Stimulated activated CD8-positive, alpha-beta memory T cell treated with anti-CD3 and anti-CD28 coated beads, Interleukin-4, amount 100 ng/mL, for 4 hours (primary cell): ENCODE measurements at places on chromosomes 2 and 18.

GRCh38 chr18:43789234-43790000 lies 512.1 kb upstream of the SYT4 start:
- DNase-seq: no peak

- DNase-seq: no peak
Measured at GRCh38 chr2:18373664-18374063, 186.8 kb downstream of the RDH14 start.

DNA sequence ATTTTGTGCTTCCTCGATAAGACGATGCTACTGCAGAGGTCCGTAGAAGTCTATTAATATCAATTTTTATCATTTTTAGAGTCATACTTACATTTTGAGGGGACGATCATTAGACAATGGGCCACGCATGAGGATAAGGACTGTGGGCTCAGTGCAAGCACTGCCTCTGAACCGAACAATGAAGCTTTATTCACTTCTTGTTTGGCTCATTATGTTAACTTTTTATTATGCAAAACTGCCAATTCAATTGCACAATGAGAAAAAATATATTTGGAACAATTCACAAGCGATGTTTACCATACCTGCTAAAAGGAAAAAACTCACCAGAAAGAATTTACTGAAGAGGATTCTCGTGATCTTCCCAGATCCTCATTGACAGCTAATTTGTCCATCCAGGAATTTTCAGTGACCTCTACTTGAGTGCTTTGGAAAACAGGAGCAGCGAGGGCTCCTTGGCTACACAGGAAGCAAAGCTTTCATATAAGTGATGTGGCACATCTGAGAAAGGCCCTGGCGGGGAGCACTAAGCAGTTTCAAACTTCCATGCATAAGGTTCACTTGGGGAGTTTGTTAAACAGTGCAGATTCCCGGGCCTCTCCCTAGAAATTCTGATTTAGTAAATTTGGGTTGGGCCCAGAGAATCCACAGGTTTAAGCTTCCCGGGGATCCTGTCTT lies 13.3 kb upstream of the CAPN13 start:
- DNase-seq: no peak

DNA sequence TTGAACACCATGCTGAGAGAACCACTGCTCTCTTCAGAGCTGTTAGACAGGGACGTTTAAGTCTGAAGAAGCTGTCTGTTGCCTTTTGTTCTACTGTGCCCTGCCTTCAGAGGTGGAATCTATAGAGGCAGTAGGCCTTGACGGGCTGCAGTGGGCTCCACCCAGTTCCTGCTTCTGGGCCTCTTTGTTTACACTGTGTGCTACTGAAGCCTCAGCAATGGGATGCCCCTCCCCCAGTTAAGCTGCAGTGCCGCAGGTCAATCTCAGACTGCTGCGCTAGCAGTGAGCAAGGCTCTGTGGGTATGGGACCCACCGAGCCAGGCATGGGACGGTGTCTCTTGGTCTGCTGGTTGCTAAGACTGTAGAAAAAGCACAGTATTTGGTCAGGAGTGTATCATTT lies 162.3 kb upstream of the NXPH2 start:
- no peak for DNase-seq

DNA sequence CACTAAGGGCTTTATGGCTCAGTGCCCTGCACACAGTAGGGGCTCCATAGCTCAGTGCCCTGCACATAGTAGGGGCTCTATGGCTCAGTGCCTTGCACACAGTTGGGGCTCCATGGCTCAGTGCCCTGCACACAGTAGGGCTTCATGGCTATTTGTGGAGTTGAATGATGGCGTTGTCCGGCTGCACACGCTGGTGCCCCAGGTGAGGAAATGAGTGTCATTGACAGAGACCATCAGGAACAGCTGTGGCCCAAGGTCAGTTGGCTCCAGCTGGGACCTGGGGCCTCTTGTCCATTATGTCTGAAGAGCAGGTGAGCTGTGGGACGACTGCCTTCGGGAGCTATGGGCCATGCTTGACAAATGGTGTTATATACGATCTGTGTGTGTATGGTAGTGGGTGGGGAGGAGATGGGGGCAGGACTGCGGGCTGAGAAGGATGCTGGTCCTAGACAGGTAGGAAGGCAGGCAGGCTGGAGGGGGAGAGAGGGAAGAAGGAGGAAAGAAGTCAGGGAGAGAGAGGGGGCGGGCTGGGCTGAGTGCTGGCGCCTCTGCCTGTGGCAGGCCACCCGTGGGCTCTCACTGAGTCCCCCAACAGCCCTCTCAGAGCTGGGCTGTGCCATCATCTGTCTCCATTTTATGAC lies 130.6 kb downstream of the CLIP4 start:
- no peak for DNase-seq

- DNase-seq: no peak
Measured at GRCh38 chr2:37720533-37721200, 49.2 kb upstream of the CDC42EP3 start.

- DNase-seq: no peak
Measured at GRCh38 chr2:123853161-123853560, 171.9 kb upstream of the CNTNAP5 start.

GRCh38 chr18:56696966-56697365 lies 45.8 kb downstream of the WDR7 start:
- no peak for DNase-seq

DNA sequence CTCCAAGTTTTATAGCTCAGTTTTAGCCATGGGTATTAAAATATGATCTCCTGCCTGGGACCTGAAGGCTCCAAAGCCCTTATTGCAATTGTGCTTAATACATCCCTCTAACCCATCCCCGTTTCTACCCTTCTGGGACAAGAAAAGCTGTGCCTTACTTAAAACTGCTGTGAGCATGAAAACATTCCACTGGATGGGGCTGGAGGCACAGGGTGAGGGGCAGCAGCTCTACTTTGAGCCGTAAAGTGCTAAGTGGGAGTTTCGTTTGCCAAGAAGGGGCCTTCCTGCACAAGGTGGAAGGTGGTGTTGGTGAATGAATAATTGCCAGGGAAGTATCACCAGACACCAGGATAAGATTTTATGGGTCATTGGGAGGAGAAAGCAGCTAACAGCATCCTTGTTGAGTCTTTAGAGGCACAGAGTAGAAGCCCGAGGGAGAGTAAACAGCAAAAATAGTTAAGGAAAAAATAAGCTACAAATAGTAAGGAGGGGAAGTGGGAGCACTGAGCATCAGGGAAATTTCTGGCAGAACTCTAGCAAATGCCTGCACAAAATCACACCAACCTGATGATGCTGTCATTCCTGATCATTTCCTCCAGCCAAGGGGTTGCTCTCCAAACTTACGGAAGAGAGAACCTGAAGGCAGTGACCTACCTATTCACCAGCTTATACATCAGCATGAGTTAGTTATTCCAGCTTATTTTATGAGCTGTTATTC lies 218.4 kb downstream of the MREG start:
- DNase-seq: no peak

DNA sequence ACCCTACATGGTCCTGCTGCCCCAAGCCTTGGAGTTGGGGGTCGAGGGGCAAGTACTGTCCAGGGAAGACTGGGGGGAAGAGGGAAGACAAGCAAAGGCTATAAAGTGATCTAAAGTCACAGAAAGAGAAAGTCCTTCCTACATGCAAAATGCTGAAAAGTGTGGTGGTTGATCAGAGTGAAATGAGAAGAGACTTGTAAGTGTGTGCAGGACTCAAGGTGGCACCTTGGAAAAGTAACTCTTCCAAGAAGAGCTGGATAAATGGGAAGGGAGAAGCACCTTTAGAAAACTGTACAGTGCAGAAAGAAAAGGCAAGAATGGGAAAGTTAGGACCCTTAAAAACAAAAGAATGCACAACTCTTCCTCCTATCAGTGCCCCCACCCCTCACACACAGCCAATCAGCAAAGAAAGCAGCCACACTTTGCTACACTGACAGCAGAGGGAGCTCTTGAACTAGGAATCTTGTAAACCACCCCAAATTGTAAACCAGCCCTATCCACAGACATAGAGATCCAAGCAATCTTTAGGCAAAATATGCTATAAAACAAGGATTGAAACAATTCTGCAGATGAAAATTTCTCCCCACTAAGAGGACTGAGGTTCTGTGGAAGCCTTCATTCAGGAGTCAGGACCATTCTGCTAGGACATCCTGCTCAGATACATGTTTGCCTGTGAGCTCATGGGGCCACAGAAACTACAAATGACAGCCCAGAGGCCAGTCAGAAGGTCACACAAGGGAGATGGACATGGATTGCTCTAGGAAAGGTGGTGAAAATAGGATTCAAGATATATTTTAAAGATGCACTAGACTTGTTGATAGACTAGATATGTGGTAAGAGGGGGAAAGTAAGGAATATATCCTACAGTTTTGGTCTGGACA lies 146.4 kb downstream of the FTCDNL1 start:
- no peak for DNase-seq

DNA sequence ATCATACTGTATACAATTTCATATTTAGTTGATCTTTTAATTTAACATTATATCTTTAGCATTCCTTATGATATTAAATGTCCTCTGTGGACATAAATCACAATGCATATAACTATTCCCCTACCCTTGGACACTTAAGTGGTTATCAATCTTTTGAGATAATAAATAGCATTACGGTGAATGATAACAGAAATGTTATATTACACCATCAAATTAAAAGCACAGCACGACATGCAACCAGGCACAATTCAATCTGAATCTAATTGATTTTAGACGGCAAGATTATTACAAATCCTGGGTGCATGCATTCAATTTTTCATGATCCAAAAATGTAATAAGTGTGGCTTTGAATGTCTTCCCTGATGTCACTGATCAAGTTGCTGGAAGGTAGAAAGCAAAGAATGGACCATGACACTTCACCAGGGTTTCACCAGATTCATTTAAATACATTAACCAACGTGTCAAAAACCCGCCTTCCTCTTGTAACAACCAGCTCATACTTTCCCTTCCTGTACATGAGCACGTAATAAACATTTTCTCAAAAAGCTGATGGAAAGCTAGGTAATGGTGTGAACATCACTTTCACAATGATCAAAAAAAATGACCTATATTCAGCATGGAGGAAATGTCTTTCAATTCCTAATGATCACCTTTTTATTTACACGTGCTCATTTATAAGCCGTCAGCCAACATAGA lies 513.7 kb upstream of the ID2 start:
- DNase-seq: no peak

GRCh38 chr18:55289775-55290174 lies 298.2 kb downstream of the TCF4 start:
- no peak for DNase-seq

DNA sequence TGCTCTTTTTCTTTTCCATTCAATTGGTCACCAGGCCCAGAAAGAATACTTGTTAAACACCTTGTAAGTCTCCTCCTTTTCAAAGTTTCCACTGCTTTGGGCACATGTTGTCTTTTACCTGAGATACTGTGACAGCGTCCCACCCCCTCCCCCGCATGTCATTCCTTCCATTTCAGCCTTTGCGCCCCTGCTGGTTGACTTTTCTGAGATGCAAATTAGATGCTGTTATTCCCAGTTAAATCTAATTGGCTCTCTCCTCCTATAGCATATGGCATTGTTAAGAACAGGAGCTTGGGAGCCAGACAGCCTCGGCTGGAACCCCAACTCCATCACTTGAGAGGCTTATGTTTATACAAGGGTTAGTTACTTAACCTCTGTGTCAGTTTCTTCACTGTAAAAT lies 80.3 kb upstream of the GAREM1 start:
- DNase-seq: no peak

DNA sequence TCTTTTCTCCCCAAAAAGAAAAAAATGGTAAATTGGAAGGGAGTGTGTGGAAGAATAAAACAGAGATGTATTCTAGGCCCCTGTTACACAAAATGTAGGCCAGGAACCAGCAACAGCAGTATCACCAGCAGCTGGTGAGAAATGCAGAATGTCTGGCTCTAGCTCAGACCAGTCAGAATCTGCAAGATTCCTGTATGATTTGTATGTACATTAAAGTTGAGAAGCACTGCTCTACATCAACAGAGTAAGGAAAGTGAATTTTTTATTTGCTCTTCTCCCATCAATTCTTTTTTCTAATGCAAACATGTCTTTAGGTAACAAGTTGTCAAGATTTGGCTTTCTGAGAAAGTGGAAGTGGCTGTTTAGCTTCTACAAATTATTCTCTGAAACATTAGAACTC lies 235.4 kb upstream of the FANCL start:
- no peak for DNase-seq

GRCh38 chr18:34001376-34001775 lies 223.3 kb downstream of the NOL4 start:
- DNase-seq: no peak

- DNase-seq: no peak
Measured at GRCh38 chr2:24652265-24653182, 140.7 kb downstream of the PTRHD1 start.

- no peak for DNase-seq
Measured at GRCh38 chr18:73462092-73462491, 594.3 kb upstream of the NETO1 start.

GRCh38 chr2:241701399-241702154 lies at the start of gene ING5:
Gene ING5 (plus strand): TSS chr2:241702039. CDS start chr2:241702066, 27 bp downstream.
- peak; percentile 94 for DNase-seq

DNA sequence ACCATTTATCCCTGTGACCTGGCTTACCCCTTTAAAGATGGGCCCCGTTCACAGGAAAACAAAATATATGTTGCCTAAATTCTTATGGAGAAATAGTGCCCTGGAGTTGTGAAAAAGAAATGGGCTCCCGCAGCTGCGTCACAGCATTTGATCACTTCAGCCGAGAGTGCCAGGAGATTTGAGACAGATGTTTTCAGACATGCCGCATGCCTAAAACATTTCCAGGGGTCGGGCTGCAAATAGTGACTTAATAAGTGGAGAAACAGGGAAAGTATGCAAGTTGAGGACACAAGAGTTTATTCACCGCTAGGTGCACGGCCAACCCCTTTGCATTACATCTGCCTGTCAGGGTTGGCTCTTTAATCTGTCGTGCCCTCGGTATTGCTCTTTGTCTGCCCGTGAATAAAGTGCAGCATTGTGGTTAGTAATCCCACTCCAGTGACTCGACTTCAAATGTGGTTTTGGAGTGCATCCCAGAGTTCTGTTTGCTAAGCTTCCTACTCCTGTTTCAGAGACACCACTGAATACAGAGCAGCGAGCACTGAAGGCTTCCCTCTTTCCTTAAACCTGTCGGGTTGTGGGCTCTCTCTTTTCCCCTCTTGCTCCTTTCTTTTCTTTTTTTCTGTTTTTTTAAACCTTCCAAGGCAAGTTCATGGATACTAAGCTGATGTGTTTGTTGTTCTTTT lies 187.5 kb downstream of the LTBP1 start:
- no peak for DNase-seq

DNA sequence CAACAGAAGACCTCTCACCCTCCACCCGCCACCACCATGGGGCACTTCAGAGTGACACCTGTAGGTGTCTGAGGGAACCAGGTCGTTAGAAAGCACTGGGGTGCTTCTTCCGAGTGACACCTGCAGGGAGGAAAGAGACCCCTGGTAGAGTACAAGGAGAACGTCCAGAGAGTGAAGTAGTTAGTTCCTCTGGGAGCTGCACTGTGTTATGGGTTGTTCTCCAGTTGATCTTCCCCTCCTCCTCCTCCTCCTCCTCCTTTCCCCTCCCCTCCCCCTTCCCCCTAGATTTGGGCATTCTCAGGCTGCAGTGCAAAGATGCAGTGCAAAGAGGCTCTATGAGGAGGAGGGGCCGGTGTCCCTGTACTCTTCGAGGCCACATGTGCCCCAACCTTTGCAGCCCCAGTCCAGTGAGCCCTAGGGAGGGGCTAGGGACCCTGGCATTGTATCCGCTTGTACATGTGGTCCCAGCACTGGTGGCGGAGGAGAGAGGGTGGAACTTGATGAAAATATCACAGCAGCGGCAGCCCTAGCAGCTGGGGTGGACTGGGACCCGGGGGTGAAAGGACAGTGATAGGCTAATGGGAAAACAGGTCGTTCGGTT lies 850 bp downstream of the DNAJB2 start:
- no peak for DNase-seq

- no peak for DNase-seq
Measured at GRCh38 chr18:31736630-31737029, 24.1 kb downstream of the SLC25A52 start.

GRCh38 chr2:61705625-61706024 lies 148.2 kb downstream of the FAM161A start:
- no peak for DNase-seq
